ENCODE measurements at places on chromosomes 16 and 17.

DNA sequence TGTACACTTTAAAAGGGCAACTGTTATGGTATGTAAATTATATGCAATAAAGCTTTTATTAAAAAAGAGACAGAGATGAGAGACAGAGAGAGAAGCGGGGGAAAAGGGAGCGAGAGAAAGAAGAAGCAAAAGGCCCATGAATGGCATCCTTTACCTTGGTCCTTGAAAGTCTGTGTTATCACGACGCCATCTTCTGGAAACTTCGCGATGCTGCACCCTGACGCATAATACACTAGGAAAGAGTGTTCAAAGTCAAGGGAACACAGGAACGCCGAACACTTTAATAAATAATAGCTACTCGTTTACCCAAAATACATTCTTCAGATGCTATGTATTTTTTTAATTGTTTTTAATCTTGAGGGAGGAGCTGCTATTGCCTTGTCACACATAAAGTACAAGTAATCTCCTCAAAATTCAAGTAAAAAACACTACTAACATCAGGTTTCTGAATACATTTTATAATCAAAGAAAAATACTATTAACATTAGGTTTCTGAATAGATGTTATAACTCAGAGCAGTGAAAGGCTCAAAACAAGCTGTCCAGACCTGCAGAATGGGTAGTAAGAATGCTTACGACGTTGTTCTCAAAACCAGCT, 23.0 kb upstream of the SLC38A8 start:
- DNase-seq: peak; percentile 18

DNA sequence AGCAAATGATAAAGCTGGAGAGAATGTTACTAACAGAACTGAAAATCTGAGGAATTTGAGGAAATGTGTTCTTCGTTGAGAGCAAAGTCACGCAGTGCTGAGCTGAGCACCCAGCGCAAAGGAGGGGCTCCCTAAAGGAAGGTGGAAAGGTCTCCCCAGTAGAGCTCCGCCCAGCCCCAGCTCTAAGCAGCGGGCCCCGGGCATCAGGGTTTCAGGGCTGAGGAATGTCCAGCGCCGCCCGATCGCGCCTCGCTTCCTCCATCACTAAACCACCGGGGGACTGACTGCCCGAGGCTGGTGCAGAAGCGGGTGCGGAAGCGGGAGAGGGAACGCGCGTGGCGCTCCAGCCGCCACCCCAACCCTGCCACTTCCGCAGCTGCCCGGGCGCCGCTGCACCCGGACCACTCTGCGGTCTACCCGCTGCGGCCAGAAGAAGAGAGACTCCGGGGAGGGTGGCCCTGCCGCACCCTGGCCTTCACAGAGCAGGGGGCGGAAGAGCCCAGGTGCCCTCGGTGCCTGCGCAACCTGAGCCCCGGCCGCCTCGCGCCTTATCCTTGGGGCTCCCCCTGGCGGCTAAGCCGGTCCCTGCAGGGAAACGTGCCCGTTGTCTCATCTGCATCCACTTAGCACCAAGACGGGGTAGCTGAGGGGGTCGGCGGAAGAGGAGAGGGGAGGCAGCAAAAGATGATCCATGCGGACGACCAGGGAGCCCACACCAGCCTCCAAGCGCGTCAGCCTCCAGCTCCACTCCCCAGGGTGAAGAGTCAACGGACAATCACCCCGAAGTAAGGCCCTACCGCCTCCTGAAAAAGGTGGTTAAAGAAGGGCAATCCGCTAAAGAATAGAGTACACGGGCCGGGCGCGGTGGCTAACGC, 12.4 kb upstream of the GUCY2D start:
- DNase-seq: peak; percentile 96

DNA sequence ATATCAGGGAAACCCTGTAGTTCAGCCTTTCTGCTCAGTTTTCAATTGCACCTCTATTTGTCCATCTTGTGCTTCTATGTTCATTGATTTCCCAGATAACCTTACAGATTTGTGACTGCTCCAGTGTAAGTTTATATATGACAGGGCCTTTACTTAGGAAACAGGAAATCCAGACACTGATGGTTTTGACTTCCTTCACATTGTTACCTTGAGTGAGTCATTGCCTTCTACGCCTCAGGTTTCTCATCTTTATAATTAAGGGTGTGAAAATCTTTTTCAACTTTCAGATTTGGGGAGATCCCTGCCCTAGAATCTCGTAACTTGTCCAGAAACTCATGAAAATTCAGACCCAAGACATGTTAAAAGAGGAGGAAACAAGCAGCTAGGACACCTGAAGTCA, 342.4 kb upstream of the TBX2 start:
- DNase-seq: no peak

DNA sequence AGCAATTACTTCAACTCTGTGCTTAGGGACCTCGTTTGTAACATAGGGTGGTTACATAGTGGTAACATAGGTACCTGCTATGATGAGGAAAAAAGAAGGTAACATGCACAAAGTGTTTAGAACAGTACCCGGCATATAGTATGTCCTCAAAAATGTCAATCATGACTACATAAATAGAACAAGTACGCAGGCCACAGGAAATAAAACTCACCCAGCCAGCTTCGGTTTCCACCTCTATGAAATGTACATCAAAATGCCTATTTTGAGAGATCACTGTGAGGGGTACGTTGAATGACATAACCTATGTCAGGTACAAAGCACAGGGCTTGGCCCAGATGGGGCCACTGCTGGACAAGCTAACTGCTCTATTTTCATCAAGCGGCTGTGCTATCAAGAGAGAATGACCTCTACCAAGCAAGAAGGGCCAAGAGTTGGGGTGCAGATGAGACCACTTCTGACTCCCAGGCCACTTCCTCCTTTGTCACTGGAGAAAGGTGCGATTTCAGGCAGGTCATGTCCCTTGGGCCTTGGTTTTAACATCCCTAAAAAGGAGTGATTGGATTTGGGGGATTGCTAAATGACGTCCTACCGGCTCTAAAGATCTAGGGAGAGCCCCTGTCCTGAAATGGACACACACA, 45.4 kb downstream of the WSB1 start:
- DNase-seq: no peak

GRCh38 chr16:52603015-52603414, 56.1 kb upstream of the TOX3 start:
- DNase-seq: no peak

DNA sequence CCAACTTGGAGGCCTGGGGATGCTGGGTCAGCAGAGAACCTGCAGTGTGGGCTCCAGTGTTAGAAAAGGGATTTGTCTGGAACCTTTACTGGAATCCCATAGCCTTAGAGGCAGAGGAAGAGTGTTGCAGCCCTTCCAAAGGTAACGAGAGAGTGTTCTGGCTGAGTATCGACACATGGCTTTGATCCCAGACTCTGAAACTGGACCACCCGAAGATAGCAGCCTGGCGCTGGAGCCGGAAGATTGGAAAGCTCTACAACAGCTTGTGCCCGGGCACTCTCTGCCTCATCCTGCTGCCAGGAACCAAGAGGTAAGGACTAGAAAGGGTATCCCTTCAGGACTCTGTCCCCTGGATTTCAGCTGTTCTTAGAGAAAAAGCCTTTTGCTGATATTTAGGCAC, 39.7 kb downstream of the REXO5 start:
- DNase-seq: no peak

DNA sequence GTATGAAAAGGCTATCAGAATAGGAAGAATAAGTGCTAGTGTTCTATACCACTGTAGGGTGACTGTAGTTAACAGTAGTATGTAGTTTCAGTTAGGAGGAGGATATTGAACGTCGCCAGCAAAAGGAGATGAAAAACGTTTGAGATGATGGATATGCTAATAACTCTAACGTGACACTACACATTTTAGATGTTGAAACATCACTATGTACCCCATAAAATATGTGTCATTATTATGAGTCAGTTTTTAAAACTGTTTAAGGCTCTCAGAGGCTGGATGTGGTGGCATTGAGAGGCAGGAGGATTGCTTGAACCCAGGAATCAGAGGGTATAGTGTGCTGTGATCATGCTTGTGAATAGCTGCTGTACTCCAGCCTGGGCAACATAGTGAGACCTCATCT, 31.8 kb downstream of the UBN1 start:
- no peak for DNase-seq

DNA sequence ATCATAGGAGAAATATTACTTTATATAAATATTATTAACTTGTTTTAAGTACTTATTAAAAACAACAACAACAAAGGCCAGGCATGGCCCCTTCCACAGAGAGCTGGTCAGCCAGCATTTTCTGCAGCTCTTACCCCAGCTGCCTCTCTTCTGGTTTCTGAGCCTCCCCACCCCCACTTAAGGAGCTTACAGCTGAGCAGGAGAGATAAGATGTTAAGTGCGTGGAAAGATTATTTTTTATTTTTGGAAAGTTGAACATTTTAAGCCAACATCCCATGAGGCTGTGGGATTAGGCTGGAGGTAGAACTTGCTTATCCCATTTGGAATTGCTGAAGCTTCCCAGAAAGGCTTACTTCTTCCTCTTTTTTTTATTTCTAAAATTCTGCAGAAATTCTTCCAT, 401.2 kb downstream of the SEC14L1 start:
- no peak for DNase-seq

- DNase-seq: no peak
Observed at GRCh38 chr17:71437166-71437565, 683.7 kb upstream of the SOX9 start.

DNA sequence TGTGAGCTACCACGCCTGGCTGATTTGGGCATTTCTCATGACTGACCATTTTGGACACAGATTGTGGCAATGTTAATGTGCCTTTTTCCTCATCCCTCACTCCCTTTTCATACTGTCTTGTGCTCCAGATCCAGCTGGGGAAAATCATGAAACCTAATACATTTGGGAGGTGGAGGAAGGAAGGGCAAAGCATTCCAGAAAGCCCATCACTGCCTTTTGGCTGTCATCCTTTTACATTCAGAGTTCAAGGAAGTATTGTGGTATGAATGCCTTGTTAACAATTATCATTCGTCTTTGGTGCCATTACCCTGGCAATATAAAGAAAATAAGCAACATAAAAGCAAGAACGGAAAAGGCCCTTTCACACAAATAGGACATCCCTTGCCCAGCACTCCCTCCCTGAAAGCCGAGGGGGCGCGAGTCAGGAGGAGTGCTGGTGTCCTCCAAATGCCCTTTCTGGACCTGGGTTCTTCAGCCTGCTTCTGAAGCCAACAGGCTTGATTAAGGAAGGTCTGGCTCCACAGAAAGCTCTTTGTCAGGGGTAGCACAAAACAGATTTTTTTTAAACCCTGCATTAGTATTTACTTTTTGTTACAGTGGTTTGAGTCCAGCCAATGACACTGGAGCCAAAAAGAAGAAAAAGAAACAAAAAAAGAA, 20.1 kb downstream of the NMT1 start:
- DNase-seq: no peak

- DNase-seq: peak; percentile 84
Observed at GRCh38 chr17:19004421-19005136, at the start of gene FAM83G. Gene FAM83G, minus strand, starts transcription at chr17:19004764. Its CDS starts 723 bp downstream, at chr17:19004041.

DNA sequence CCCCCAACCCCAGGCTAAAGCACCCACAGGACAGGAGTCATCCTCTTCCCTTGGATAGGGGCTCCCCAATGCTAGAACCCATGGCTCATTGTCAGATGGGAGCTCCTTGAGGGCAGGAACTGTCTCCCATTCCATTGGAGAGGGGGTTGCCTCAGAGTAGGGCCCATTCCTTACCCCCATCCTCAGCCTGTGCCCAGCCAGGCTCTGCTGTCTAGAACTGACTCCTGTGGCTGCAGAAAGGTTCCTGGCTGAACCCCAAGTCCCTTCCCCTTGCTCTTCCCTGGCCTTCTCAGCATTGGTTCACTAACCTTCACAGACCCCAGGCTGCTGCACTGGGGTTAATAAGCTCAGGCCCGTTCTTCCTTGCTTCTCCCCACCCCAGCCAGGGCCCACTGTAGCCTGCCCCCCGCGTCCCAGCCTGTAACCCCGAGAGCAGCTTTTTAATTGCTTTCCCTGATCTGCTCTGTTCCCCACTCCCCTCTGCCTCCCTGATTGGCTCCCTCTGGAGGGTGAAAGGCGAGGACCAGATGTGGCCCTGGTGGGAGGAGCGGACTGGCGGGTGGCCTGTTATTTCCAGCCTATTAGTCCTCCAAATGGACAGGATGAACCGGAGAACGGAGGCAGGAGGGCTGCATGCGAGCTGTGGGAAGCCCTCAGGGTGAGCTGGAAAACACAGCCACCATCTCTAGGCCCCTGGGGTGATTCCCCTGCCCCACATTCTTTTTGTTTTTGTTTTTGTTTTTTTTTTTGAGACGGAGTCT, 6.0 kb upstream of the GFAP start:
- DNase-seq: no peak

DNA sequence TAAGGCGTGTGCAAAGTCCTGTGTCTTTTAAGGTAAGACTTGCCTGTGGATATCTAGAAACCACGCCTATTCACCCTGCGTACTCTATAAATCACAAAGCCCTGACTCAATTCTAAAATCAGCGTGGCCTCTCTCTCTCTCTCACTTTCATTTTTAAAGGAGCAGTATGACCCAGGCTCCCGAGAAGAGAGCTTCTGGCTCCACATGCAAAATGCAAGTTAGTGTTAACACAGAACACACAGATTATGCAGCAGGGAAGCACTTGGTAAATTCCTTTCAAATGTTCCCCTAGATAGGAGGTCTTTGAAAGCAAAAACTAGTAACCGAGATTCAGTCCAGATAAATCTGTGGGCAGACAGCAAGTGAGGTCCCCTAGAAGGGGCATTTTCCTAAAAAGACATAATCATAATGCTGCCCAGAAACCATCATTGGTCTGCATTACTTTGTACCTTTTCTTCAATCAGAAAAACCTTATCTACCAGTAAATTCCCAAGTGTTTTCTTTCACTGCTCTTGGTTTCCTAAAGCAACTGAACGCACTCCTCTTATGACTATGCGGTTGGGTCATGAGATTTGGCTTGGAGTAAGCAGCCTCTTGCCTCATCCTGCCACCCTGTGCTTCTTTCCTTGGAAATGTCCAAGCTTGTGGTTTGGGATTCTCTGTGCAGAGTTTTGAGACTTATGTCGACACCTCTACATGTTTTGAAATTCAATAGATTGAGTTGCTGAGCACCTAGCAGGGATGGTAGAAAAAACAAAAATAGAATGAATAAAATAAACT, 31.7 kb upstream of the KCNJ2 start:
- peak; percentile 1 for DNase-seq

GRCh38 chr17:29138184-29138955, 41.8 kb downstream of the MYO18A start:
- DNase-seq: peak; percentile 42

GRCh38 chr17:73616873-73617404, 27.3 kb downstream of the SDK2 start:
- no peak for DNase-seq

DNA sequence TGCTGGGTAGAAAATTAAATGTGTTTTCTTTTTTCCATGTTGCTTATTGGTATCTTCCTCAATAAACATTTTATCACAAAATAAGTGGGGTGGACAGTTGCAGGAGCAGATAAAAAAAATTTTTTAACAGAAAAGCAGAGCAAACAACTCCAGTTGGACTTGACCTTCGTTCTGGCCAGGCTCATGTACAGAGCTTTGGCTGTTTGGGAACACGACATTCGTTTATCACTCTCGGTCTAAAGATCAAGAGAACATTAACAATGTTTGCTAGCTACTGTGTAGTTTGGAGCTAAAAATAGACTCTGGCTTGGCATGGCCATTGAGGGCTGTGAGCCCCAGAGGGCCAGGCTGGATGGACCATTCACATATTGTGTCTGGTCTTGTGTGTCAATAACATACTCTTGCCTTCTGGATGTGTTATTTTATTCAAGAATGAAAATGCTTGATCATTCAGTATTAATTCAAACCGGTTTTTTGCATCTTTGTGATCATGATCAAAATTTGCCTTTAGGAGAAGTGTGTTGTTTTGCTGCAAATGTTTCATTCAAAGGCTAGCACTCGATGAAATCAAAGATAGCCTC, 56.6 kb downstream of the TMEM186 start:
- DNase-seq: no peak

Data from activated CD4-positive, alpha-beta T cell treated with anti-CD3 and anti-CD28 coated beads for 24 hours (primary cell).